Foreskin fibroblast (primary cell): ENCODE measurements at places on chromosomes 4 and X.

GRCh38 chr4:10998846-10999245, 314.3 kb upstream of the CLNK start:
- DNase-seq, result peak; percentile 31

DNA sequence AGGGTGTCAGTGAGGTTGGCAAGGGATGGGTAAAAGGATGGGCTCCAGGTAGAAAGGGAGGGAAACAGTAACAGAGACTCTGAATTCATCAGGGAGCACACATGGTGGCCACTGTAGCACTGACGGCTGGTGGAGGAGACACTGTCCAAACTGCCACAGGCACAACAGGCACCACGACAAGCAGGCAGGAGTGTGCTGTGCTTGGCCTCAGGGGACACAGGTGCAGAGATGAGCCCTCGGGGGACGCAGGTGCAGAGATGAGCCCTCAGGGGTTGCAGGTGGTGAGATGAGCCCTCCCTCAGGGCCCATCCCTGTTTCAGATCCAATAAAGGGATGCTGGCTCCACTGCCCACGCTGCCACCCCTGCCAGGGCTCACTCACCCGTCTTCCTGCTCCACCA, 7.6 kb downstream of the PDE6B start:
- DNase-seq, result no peak

DNA sequence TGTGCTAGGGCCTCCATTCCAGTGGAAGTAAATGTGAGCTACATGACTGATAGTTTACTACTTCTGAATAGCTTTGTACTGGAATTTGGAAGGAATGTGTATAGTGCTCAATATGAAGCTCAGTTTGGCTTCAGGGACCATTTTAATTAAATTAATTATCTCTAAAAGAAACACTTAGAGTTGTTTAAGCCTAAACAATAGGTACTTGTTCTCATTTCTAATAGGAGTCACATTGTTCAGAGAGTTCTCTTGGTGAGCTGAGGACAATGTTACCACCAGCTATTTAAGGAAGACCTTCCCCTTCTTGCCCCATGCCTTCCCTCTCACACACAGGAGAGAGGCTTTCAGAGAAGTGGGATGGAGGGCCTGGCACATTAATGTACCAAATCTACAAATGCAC, 78.3 kb downstream of the CHIC2 start:
- peak; percentile 39 for DNase-seq

- DNase-seq, result peak; percentile 49
Observed at GRCh38 chrX:46978341-46979291, 66.4 kb downstream of the JADE3 start.

DNA sequence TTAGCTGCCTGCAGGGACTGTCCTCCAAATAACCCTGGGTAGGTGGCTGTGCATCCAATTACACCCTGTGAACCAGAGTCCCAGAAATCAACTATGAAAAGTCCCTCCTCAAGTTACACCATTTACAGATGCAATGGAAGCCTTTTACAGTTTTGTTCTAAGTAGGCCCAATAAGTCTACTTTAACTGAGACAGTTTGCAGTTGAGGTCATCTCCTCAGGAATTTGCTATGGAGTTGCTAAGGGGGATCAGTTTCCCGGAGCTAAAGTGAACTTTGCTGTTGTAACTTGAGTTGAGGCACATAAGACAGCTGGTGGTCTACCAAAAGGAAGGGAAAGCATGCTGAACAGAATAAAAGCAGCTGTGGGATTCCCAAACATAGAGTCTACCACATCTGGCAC, 121.6 kb upstream of the STK26 start:
- no peak for DNase-seq

DNA sequence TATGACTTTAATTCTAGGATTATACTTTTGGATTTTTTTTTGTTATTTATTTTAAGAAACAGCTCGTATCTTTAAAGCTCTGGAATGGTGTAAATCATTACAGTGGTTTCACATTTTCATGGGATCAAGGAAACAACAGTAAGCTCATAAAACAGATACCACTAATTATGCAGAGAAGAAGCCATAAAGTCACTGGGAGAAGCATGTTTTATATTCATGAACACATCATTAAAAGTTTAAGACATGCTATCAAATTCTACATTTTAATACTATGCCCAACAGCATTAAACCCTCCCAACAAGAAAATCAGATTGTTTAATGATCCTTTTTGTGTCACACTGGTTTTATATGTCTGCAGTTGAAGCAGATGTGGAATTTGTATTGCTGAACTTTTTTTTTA, 149.9 kb downstream of the FBXO8 start:
- DNase-seq, result no peak
